ENCODE measurements at places on chromosomes 6 and 20.

- DNase-seq: peak; percentile 5
These were observed 102.8 kb downstream of the MOXD1 start for GRCh38 chr6:132298344-132298949.

GRCh38 chr6:106509420-106510089 is 119.7 kb downstream of the RTN4IP1 start:
- DNase-seq: no peak

DNA sequence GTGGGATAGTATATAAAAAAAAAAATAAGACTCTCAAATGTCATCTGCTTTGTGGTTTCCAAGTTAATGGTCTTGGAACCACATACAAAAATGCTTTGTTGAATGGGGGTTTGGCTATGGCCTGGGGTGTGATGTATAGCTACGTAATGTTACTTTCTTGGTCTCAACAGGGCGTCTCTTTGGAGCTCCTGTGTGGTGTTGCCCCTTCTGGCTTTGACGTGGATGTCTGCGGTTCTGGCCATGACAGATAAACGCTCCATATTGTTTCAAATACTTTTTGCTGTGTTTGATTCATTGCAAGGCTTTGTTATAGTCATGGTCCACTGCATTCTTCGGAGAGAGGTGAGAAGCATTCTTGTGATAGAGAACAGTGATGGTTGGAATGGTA is 457.7 kb downstream of the LMBRD1 start:
- DNase-seq: no peak

DNA sequence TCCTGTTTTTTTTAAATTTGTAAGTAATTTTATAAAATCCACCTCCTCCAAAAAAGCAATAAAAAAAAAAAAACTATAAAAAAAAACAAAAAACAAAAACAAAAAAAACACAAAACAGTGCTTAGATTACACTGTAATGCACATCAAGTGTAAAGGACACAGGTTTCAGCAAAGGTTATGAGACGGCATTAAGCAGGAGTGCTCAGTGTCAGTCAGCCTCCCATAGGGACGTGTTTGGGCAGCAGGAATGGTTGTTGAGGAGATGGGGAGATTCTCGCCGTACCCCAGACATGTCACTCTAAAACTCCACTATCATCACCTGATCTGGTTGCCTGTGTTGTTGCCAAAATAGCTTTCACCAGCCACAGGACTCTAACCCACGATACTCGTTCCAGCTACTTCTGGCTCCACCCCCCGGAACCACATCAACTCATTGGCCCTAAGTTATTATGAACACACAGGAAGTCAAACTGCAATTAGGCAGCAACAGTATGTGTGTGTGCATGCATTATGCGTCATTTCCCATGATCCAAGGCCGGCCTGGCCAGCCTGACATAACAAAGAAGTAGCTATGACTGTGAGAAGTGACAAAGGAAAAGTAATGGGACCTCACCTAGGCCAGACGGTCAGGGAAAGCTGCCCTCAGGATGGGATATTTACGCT is 28.7 kb downstream of the ECT2L start:
- no peak for DNase-seq

DNA sequence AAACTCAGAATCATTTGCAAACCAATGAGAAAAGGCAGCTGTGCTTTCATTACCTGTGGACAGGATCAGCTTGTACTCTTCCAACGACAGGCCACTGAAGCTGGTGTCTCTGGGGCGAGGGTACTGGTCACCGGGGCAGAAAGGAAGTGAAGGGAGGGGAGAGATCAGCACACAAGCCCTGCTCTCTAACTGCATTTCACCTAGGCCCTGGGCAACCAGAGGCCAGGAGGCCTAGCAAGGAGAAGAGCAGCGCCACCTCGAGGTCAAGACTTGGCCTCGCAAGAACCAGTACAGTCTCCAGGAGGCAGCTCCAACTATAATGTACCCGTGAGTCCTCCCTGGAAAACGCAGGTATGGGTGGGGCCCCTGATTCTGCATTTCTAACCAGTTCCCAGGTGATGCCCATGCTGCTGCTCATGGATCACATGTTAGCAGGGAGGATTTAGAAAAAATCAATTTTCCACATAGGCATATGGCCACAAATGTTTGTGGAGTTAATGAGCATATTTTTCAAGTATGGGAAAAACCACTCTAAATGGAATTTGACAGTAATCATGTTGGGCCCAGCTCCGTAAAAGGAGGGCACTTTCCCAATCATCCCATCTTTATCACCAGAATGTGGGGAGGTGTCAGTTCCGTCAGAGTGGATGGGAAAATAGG is 11.0 kb downstream of the UQCC2 start:
- DNase-seq: peak; percentile 72

DNA sequence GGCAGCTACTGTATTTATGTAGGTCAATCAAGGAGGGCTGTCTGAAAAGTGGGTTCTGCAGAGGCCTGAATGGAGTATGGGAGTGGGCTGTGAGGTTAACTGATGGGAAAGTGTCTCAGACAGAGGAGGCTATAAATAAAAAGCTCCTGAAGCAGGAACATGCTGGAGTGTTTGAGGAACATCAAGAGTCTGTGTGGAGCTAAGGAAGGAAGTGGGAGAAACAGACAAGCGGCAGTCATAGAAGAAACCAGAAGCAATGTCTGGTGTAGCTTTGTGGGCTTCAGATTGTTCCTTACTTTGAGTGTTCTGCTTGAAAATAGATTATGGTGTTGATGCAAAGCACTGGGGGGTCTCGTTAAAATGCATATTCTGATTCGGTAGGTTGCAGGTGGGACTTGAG is 101.5 kb upstream of the OGFRL1 start:
- no peak for DNase-seq

DNA sequence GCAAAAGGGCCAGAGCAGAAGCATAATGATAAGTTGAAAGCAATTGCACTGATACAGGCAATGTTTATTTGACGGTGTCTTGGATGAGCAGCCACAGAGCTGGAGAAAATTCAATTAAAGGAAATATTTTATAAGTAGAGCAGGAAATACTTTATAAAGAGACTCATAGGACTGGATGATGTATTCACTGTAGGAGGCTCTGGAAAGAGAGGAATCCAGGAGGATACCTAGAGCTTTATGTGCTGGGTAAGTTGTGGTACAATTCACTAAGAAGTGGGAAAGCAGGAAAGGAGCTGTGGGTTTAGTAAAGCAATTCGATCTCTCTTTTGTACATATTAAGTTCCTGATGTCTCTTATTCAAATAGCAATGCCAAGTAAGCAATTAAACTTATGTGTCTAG is 86.3 kb downstream of the C6orf118 start:
- DNase-seq: no peak

- no peak for DNase-seq
These were observed 149.0 kb upstream of the FUT9 start for GRCh38 chr6:95866732-95867131.

GRCh38 chr20:14881518-14881917 is 544.1 kb upstream of the FLRT3 start:
- DNase-seq: no peak

DNA sequence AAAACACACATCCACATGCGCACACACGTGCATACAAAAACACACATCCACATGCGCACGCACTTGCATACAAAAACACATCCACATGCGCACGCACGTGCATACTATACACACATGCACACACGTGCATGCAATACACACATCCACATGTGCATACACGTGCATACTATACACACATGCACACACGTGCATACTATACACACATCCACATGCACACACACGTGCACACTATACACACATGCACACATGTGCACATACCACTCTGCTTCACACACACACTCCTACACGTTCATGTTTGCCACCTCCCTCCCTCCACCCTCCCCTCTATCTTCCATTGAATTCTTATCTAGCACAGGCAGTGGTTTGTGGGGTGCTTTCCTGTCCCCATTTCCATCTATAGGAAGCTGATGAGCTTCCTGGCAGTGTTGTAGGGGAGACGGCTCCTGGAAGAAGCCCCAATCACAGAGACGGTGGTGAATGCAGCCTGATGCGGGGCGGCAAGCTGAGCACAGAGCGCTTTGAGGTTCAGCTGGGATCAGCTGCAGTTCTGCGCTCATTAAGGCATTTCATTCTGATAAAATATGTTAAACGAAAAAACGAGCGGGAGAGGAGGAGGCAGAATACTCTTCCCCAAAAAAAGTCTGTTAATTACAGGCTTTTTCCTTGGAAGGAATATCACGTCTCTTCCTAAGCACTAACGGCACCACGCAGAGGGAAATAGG is 287.7 kb downstream of the TAF4 start:
- DNase-seq: no peak

- DNase-seq: no peak
These were observed 110.9 kb upstream of the SSTR4 start for GRCh38 chr20:22924046-22924737.

GRCh38 chr6:23446469-23446967 is 679.5 kb upstream of the NRSN1 start:
- no peak for DNase-seq

GRCh38 chr6:129908858-129909257 is 47.7 kb upstream of the TMEM244 start:
- no peak for DNase-seq

GRCh38 chr6:8065519-8065911 is 1.3 kb upstream of the BLOC1S5 start:
- DNase-seq: no peak

GRCh38 chr20:57654998-57655808 is 35.0 kb upstream of the ZBP1 start:
- no peak for DNase-seq

- no peak for DNase-seq
These were observed 206.8 kb upstream of the PLCB4 start for GRCh38 chr20:8862092-8862491.

DNA sequence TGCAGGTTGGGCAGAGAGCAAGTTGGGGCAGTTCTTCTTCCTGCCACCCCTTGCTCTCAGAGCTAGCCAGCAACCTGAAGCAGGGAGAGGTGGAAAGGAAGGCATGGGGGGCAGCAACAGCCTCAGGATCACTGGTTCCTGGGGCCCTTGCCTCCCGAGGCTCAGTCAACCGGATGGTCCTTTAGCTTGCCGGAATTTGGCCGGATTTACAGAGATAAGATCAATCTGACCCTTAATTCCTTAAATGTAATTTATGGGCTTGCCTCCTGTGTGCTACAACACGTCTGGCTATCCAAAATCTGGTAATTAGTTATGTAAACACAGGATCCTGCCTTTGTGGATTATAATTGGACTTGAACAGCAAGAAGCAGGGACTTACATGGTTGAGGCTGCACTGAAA is 19.5 kb upstream of the TCP11 start:
- no peak for DNase-seq

DNA sequence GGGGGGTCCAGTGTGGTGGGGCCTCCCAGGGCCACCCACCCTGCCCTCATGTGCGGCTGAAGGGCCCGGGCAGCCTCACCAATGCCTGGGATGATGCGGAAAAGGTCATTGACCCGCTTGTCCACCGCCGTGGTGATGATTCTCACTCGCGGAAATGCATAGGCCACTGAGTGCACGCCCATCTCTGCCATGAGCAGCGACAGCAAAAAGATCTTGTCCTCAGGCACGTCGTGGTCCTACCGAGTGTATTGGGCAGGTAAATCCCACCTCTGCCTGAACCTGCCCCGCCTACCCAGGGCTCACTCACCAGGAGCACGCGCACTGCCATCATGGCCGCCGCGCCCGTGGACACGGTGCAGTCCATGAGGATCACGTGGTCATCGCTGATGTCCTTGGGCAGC is 16.1 kb downstream of the UCKL1 start:
- no peak for DNase-seq

- DNase-seq: no peak
These were observed 32.5 kb downstream of the BFSP1 start for GRCh38 chr20:17498641-17499040.

DNA sequence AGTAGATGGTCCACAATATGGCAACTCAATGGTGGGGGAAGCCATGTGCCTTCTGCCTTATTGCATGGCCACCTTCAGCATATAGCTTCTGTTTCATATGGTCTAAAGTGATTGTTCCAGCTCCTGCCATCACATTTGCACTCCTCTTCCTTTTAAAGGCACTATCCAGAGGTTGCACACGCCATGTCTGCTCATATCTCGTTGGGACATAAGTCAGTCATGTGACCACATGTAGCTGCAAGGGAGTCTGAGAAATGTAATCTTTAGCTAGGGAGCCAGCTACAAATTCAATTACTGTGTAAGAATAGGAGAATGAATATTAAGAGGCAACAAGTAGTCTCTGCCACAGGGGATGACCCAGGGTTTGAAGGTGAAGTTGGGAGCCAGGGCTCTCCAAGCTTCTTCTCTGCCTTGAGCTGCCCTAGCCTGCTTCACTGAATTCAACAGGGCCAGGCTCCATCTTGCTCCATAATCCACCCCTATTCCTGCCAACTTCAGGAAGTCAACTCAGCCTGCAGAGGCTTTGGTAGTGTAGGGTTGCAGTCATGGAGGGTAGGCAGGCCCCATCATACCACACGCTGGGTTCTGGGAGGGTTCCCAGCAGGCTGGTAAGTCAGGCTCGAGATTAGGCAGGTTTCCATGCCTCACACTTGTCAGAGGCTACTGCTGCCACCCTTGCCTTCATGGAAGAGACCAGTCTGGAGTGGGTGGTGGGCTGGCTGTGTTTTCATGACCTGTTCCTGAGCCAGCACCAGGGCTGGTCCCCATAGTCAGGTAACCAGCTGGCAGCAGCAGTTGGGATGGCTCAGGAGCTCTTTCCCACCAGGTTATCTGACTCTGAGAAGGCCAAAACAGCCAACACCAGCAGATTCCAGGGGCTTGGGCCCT is 56.7 kb upstream of the SAYSD1 start:
- no peak for DNase-seq

GRCh38 chr6:105600336-105601260 is 197.7 kb upstream of the PREP start:
- no peak for DNase-seq

- DNase-seq: no peak
These were observed 4.2 kb downstream of the CDK19 start for GRCh38 chr6:110810896-110811586.

GRCh38 chr6:18100296-18100695 is 22.2 kb downstream of the NHLRC1 start:
- no peak for DNase-seq

- peak; percentile 90 for DNase-seq
These were observed 118.3 kb downstream of the STXBP5 start for GRCh38 chr6:147322299-147323162.

DNA sequence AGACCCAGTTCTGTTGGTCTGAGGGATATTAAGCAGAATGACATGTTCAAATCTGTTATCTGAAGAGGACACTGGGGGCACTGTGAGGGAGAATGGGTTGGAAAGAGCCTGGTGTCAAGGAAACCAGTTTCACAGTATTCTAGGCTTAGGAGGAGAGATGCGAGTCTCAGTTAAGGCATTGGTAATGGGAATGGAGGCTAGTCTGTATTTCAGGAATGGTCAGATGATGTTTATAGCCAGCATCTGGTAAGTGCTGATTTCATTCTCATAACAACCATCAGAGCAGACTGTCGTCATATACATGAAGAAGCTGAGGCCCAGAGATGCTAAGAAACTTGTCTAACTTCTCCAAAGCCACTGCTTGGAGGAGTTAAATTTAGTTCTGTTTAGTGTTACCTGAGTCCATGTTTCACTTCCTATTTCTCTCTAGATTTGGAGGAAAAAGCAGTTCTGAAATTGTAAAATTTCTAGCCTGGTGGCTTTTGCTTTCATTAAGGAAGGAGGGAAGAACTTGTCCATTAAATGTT is 242.0 kb downstream of the ARID1B start:
- DNase-seq: peak; percentile 15

- DNase-seq: no peak
These were observed 103.4 kb upstream of the SASH1 start for GRCh38 chr6:148239215-148239614.

Data from KG1 (cell line).